Astrocyte of the spinal cord (primary cell): ENCODE measurements at places on chromosomes 5 and 9.

DNA sequence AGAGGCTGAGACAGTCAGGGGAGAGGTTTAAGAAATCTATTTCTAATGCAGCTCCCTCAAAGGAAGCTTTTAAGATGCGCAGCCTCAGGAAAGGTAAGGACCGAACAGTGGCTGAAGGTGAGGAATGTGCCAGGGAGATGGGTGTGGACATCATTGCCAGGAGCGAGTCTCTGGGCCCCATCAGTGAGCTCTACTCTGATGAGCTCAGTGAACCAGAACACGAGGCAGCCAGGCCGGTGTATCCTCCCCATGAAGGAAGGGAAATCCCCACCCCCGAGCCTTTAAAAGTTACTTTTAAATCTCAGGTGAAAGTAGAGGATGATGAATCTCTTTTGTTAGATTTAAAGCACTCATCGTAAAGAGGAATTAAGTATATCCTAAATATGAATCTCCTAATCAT lies 8.2 kb downstream of the CAVIN4 start:
- DNase-seq = no peak

DNA sequence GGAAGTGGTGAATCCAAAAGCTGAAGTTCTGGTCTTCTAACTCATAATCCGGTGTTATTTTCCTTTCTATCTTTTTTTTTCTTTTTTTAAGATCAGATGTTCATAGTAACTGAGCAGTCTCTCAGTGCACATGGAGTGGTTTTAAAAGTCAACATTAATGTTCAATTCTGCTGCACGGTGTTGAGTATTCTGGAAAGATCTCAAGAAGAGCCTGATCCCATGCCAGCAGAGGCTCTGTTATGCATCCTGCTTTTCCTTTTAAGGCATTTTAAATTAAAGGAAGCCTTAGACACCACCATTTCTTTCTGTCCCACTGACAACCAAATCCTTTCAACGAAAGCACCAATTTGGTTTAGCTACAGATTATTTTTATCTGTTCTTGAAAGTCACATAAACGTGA lies 33.4 kb downstream of the SEMA5A start:
- DNase-seq = peak; percentile 70

GRCh38 chr9:126298063-126298801 lies 28.4 kb upstream of the MVB12B start:
- no peak for DNase-seq

GRCh38 chr5:154088801-154089200 lies 50.0 kb downstream of the MFAP3 start:
- DNase-seq = no peak

GRCh38 chr9:84436386-84437109 lies 96.0 kb upstream of the SLC28A3 start:
- DNase-seq = no peak

DNA sequence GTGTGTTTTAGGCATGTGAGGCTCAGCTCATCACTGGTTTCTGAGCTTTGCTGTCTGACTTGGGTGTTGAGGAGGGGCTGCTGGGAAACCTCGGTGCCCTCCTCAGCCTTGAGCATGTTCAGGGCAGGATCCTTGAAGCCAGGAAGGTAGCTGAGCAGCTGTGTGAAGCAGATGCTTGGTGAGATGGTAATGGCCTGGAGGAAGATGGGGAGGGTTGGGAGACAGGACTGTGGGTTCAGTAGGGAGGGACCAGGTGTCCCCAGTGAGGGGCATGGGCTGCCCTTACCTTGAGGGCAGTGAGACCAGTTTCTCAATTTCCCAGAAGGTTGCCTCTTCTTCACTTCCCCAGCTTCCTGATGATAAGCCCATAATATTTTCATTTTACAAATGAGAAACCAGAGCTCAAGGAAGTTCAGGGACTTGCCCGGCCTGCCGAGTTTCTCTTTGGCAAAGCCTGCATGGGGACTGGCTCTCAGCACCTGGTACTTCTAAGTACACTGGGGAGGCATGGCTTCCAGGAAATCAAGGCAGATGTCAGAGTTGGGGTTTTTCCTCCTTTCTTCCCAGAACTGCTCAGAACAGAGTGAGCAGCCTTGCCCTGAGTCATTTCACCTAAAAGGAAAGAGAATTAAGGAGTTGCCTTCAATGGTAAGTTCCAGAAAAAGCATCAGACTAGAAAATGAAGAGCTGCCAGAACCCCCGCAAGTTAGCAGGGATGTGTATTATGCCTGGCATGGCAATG lies 225.7 kb downstream of the MAST4 start:
- no peak for DNase-seq

DNA sequence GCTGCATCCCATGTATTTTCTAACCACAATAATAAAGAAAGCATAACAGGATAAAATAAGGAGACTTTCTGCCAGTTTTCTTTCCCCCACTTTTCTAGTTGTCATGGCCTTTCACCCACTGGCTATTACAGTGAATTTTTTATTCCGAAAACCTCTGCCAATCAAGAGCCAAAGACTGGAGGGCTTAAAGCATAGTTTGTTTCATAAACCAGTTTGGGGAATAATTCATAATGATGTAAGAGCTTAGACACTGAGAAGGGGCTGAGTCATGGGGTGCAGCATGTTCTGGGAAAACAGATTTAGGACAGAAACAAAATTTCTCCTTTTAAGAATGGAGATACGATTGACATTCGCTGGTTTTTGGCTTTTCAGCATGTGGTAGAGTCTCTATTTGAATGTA lies 4.4 kb upstream of the GLIPR2 start:
- DNase-seq = no peak

DNA sequence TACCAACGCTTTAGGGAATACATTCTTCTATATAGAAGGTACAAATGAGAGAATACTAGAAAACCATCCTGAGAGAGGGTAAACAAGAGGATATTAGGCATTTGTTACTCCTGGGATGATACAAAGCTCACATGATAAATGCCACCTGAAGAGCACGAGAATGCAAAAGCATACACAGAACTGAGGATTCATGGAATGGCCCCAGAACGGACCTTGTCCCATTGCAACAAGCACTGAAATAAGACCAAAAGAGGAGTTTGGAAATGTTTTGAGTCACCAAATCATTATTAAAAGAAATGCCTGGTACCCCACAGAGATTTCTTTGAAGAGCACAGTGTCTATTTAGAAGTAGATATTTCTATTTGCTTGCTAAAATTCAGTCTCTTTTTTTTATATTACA lies 173.5 kb downstream of the TTC39B start:
- DNase-seq = no peak

- DNase-seq = peak; percentile 96
Observed at GRCh38 chr5:133240425-133241091, 188.7 kb downstream of the HSPA4 start.

- no peak for DNase-seq
Observed at GRCh38 chr9:118422508-118422907, 718.3 kb downstream of the TLR4 start.

GRCh38 chr5:178668579-178668978 lies 41.7 kb upstream of the CLK4 start:
- no peak for DNase-seq

DNA sequence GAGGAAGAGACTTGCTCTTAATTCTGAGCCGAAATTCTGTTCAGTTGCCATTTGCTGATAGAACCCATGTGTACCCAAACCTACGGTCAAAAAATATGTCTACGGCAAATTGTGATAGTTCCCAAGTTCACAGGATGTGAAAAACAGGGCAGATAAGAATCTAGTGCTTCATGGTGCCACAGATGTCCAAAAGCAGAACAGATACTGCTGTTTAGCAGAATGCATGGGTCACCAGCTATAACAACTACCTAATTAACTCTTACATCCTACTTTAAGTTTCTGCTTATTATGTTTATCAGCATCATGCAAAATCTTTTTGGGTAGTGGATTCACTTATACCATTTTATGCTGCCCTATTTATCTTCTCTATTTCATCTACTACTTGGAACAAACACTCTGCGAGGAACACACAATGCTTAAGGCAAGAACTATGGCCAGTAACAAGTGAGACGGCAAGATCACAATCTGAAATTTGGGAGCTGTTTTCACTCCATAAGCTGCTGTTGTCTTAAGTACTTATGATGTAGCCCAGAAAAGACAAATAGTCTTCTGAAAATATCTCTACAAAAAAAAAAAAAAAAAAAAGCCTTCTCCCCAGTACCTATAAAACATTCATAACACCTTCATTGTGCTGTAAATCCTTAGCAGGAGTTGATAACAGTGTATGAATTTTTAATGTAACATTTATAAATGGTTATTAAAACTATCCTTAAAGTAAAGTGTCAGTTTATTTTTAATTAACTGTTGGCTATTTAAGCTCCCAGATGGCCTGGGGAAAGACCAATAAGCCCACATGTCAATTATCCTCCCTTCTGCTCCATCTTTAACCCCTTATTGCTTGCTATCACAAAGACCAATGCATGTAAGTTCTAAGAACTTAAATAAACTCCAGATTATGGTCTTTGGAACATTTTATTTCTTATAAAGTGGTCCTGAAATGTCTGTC lies 232.3 kb downstream of the TLR4 start:
- DNase-seq = no peak

DNA sequence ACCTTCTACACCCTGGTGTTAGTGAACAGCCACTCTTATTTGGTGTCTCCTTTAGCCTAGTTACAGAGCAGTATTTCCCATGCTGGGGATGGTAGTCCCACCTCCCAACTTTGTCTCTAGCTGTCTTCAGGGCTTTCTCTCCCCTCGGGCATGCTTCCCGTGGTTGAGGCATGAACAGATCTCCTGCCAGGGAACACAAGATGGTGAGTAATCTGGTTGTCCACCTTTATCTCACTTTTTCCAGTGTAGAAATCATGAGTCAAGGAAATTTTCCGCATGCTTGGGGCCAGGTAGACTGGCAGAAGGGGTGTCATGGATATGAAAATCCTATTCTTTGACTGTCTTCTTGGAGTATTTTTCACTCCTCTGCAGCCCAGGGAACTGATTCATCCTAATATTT lies 532.9 kb downstream of the ANXA1 start:
- DNase-seq = peak; percentile 19

DNA sequence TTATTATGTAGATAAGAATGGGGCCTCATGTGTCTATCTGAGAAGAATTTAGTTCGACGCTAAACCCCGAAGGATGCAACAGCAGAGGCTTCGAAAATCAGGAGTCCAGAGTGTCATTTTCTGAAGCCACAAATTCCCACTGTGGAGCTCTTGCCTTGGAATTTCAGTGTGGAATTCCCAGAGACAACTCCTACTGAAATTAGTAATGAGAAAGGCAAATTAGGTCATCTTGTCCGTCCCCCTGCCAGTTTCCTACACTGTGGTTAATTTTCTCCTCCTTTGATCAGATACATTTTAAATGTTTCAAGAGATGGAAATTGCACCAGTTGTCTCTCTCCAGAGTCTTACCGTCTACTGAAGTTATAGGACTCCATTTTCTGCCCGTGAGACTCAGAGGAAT lies 633.6 kb downstream of the BNC2 start:
- no peak for DNase-seq

GRCh38 chr9:21931428-21931827 lies 62.8 kb downstream of the CDKN2A start:
- DNase-seq = no peak

GRCh38 chr9:71001780-71002386 lies 119.5 kb downstream of the TRPM3 start:
- peak; percentile 25 for DNase-seq

GRCh38 chr5:17336054-17336453 lies 118.6 kb downstream of the BASP1 start:
- no peak for DNase-seq

DNA sequence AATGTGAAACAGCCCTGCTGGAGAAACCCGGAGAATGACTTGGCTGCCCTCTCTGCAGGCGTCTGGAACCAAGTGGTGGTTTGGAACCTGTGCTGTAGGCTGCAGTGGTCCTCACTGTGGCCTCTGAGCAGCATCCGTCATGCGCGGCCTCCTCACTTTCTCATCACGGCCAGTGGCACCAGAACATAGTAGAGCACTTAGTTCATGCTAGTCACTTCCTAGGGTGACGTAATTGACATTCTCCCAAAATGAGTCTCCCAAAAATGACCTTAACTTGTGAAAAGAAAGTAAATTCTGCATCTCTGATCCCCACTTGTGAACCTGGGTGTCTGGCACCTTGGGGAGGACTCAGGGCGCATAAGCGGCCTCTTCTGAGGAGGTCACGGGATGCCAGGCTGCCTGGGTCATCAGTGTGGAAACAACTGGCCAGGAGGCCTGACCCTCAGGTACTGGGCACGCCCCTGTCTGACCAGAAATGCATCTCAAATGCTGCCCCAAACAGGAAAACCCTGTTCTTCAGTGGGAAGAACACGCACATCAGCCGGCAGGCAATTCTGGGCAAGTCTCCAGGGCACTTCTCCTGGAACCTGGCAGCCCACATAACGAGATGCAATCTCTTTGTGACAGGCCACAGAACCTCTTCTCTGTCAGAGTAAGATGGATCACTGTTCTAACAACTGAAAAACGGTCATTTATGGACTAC lies 36.6 kb upstream of the SPTLC1 start:
- DNase-seq = peak; percentile 81

DNA sequence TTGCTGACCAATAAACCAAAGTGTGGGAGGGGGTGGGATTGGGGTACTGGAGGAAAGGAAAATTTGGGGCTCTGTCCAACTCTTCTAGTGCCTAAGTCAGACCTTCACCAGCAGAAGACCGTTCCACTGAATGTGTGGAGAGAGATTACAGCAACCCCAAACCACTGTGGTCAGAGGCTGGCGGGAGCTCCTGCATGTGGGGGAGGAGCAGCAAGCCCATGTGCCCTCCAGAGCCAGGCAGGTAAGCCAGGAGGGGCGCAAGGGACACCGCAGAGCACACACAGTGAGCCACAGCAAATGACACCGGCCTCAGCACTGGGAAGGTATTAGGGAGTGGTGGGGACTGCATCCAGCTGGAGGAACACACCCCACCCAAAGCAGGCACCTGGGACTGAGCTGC lies 62.9 kb downstream of the SMIM23 start:
- no peak for DNase-seq

GRCh38 chr5:78506261-78507024 lies 142.1 kb downstream of the LHFPL2 start:
- DNase-seq = no peak

GRCh38 chr5:93415819-93416218 lies 165.2 kb downstream of the NR2F1-AS1 start:
- no peak for DNase-seq

DNA sequence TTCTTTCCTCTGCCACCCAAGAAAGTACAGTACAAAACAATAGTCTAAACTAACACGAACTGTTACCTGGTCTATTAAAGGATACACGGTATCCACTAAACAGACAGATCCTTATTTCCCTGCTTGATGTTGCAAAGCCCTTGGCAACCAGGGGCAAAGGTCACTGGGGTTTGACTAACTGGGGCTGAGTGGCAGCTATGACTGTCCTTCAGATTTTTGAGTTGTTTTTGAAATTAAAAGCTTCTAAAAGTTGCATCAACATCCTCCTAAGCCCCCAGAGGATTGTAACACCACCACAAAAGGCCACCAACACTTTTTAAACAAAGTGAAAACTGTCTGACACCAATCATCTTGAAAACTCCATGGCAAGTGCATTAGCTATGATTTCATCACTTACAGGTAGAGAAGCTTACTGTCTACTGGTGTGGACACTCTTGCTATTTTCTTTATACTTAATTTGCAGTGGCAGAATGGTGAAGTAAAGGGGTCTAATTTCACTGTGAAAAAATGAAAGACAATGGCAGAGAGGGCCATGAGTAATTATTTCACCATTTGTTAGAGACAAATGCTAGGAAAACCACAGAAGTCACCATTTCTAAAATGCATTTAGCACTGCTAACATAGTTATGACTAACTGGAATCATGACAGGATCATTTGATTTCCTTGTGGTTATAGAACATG lies 292.4 kb downstream of the EFNA5 start:
- DNase-seq = no peak
